Skeletal muscle cell (primary cell): ENCODE measurements at places on chromosomes 5 and 9.

- no peak for DNase-seq
These were observed 1.4 kb downstream of the GALNT12 start for GRCh38 chr9:98808875-98809274.

DNA sequence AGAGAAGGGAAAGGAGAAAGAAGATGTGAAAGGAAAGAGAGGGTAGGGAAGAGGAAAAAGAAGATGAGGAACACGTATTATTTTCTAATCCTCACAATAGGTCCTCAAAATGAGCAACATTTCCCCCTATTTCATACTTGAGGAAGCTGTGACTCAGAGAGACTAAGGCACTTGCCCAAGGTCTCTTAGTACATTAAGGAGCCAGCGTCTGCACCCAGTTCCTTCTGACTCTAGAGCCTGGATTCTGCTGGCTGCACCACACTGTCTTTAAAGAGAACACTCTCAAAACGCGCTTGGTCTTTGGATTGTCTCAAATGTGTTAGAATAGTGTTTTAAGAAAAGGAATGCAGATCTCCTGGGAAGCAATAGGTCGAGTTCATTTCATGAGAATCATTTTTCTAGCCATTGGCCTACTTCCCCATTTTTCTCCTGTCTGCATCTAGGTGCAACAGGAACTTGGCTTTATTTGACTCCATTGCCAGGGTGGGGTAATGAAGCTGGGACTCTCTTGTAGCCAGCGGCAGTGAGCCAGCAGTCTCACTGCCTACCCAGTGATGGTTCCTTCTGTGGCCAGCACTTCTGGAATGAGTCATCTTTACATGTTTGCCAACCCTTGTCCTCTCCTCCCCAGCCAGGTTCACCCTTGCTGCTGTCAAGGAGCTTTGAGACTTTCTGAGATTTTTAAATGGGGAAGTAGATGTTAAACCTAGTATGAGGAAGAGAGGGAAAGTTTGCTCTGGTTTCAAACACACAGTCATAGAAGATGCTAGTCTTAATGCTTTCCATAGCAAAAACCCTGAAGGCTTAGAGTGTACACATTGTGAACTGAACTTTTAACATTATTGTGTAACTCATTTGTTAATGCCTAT is 82.7 kb downstream of the DOCK8 start:
- DNase-seq, result no peak

DNA sequence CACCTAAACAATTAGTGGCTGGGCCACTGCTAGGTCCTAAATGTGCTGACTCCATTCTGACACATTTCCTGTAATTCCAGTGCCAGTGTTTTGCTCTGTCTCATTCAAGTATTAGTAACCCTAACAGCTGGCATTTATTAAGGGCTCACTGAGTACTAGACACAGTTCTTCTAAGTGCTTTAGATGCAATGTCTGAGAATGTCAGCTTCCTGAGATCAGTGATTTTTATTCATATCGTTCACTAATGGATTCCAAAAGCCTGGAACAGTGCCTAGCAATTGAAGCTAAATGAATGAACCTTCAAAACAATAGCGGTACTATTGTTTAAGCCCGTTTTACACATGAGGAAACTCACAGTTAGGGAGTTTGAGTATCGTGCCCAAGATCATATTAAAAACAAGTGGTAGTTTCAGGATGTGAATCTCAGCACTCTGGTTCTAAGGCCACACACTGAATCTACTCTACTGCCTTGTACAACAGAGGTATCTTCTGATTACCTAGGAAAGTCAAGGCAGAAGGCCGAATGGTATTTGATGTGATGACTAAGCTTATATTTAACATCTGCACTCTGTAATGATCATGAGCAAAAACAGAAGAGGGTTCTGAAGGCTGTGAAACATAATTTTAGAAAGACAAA is 304.0 kb downstream of the PJA2 start:
- peak; percentile 77 for DNase-seq

DNA sequence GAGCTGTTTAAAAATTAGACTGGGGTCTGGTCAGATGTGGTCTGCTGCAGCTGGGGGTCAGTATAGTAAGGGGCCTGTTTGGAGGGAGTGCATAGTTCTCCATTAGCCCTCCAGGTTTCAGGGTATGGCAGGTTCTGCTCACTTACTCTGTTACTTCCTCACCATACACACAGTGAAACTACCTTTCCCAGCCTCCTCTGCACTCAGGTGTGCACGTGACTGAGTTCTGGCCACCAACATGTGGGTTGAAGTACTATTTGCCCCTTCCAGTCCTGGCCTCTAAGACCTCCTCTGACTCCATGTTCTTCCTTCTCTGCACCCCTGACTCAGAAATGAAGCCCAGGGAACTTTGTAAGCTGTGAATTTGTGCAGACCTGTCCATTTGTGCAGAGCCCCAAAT is 190.5 kb upstream of the CLINT1 start:
- DNase-seq, result no peak

GRCh38 chr9:128253140-128253990 is 22.4 kb downstream of the GOLGA2 start:
- DNase-seq, result no peak

DNA sequence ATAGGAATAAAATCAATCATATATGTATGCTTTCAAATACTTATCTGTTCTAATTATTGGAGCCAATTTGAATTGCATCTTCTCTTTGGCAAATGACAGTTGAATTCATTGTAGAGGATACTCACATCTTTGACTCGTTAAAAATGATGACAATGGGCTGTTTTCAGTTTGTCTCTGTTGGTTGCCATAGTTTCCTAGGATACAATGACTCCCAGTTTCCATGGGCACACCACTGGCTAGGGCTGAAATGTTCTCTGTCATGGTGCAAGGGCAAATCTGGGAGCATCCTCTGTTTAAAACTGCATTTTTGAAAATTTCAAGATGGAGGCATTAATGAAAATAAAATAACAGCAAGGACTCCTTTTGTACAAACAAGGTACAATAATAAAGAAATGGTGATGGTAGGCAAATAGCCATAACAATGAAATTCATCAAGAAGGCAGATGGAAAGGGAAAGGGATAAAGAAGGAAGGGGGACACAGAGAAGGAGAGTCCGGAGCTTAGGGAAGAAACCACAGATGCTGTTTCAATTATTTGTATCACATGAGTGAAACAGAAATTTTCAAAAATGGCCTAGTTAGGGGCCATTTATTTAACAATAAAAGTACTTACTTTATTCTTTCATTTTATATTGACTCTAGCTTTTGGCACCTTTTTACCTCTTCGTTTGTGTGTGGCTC is 378.8 kb upstream of the SEMA6A start:
- DNase-seq, result no peak

DNA sequence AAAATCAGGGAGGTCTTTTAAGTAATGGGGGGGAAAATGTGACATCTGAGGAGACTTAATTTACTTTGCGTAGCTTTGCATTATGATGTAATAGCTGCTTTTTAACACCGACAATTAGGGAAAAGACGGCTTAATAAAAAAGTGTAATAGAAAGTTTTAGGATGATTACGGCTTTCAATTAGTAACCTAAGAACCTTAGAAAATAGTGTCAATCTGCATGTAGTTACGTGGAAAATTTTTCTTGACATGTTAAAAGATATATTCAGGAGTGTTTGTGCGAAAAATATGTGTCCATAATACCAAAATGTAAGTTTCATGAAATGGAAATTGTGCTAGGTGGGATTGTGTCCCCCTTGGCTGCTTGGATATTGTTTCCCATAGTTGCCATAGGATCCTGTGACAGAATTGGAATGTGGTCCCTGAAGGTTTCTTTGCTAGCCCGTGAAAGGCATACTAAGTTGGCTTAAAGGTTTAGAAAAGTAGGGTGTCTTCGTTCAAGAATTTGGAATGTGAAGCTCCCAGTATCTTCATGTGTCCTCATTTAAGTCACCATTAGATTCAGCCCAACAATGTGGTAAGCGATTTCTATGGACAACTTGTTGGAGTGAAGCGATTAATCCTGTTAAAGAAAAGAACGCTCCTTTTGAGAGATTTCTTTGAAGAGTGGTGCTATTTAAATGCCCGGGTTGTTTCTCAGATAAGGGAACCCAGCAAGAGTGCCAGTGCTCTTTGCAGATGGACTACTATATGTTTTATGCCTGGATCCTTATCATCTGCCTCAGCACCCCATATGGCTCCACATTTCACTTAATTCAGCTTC is 2.0 kb downstream of the RGMB start:
- no peak for DNase-seq

DNA sequence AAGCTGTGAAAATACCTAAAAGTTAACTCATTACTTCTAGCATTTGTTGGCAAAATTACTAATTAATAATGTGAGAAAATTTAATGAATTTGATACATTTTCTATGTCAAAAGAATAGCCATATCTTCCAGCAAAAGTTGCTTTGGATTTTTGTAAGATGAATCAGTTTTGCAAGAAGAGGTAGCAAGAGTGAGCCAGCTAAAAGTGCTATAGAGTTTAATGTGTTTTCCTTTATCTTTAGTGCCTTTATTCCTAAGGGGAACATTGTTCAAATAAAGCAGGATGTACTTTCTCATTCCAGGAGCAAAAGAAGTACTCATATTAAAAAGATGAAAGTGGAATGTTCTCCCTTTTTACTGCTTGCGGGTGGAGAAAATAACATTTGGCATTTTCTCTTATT is 622.2 kb downstream of the ANXA1 start:
- DNase-seq, result peak; percentile 30

- DNase-seq, result no peak
These were observed 90.3 kb downstream of the SH3GL2 start for GRCh38 chr9:17669206-17669605.

GRCh38 chr9:17339156-17339555 is 204.3 kb downstream of the CNTLN start:
- DNase-seq, result no peak

DNA sequence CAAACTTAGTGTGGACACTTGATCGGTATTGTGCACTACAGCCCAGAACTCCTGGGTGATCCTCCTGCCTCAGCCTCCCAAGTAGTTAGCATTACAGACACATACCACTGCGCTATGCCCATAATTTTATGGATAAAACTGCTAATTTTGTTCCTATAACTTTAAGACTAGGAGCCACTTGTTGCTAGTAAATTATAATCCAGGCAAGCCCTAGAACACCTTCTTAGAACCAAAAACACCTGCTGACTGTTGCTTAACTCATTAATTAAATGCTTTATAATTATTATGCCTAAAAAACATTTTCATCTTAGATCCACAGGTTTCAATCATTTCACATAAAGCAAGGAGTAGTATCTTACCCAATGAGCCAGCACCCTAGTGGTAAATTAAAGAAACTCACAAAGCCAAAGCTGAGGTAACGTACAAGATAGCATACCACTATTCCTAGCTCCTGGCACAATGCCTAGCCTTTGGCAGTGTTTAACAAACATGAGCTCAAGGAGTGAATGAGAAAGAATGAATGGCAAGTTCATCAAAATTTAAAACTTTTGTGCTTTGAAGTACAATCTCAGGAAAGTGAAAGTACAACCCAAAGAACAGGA is 5.4 kb downstream of the MRPS27 start:
- DNase-seq, result no peak

GRCh38 chr5:132752581-132753125 is 5.4 kb downstream of the CCNI2 start:
- no peak for DNase-seq

DNA sequence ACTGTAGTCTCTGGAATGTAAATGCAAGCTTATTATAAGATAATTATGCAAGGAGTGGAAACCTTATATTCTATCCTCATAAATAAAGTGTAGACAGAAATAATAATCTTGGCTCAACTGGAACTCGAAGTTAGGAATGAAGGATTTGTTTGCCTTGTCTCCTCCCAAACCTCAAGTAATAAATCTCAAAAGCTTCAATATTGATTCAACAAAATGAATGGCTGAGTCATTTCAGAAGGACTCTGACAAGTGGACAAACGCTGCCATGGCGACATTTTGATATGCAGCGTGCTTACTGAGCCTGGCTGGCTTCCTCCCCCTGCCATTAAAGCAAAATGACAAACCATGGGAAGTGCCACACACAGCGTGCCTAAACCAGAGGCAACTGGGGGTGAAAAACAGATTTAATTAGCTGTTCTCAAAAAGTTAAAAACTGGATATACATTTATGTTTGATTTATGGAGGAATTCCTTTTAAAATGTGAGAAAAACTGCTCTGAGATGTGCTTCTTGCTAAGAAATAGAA is 10.5 kb upstream of the ADGRV1 start:
- DNase-seq, result no peak

GRCh38 chr9:70392189-70392588 is 22.3 kb downstream of the KLF9 start:
- DNase-seq, result no peak

- no peak for DNase-seq
These were observed 76.0 kb upstream of the DAP start for GRCh38 chr5:10836986-10837385.

DNA sequence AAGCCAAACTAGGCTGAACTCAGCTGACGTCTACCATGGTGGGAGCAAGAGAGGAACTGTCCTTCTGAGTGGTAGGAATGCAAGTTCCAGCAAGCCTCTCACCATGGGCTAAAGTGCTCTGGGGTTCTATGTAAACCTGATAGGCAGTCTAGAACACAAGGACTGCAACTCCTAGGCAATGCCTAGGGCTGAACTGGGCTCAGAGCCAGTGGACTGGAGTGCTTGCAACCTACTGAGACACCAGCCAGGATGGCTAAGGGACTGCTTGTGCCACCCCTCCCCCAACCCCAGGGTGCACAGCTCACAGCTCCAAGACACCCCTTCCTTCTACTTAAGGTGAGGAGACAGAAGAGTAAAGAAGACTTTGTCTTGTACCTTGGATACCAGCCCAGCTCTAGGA is 12.1 kb upstream of the RCL1 start:
- no peak for DNase-seq

DNA sequence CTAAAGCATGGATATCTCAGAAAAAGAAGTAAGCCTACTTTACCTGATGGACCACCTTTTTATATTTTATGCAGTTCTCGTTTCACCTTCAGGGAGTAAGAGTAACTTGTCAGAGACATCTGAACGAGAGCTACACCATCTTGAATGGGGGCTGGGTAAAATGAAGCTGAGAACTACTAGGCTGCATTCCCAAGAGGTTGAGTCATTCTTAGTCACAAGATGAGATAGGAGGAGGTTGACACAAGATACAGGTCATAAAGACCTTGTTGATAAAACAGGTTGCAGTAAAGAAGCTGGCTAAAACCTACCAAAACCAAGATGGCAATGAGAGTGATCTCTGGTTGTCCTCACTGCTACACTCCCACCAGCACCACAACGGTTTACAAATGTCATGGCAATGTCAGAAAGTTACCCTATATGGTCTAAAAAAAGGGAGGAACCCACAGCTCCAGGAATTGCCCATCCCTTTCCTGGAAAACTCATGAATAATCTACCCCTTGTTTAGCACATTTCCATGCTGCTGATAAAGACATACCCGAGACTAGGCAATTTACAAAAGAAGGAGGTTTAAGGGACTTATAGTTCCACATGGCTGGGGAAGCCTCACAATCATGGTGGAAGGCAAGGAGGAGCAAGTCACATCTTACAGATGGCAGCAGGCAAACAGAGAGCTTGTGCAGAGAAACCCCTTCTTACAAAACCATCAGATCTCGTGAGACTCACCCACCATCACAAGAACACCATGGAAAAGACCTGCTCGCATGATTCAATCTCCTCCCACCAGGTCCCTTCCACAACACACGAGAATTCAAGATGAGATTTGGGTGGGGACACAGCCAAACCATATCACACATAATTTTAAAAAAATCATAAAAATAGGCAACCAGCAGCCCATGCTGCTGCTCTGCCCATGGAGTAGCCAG is 62.5 kb downstream of the GIN1 start:
- DNase-seq, result no peak
